ENCODE measurements at places on chromosomes 16 and 17.
A peak's percentile ranks its signal among the peaks of the same experiment; 100 is the strongest.

- peak; percentile 7 for DNase-seq
Measured at GRCh38 chr17:61015966-61016365, 338.3 kb downstream of the BCAS3 start.

DNA sequence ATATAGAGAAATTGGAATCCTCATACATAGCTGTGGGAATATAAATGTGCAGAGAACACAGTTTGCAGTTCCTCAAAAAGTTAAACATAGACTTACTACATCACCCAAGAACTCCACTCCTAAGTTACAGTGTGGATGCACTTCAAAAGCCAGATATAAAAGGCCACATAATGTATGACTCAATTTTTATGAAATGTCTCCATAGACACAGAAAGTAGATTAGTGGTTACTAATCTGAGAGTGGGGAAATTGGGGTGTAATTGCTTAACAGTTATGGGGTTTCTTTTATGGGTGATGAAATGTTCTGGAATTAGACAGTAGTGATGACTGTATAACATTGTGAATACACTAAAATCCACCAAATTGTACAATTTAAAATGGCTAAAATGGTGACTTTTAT, 60.9 kb downstream of the CACNG1 start:
- DNase-seq, result peak; percentile 52

- peak; percentile 51 for DNase-seq
Measured at GRCh38 chr16:80718480-80719220, 85.7 kb downstream of the CDYL2 start.

DNA sequence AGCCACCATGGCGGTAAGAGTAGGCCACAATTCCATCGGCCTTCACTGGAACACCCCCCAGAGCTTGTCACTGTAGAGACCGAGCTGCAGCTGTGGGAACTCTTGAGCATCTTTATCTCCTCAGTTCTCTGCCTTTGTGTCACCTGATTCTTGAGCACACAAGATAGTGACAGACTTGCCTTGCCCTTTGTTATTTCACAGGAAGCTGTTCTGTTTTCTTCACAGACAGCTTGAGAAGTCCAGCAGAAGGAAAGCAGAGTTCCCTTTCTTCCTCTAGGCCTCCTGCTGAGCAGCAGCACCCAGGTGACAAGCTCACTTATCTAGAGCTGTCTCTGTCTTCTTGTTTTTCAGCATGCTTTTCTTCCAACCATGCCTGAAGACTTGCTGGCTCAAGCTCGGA, 38.4 kb upstream of the ENDOV start:
- no peak for DNase-seq

GRCh38 chr17:65662196-65662595, 100.7 kb upstream of the AXIN2 start:
- DNase-seq, result peak; percentile 77

DNA sequence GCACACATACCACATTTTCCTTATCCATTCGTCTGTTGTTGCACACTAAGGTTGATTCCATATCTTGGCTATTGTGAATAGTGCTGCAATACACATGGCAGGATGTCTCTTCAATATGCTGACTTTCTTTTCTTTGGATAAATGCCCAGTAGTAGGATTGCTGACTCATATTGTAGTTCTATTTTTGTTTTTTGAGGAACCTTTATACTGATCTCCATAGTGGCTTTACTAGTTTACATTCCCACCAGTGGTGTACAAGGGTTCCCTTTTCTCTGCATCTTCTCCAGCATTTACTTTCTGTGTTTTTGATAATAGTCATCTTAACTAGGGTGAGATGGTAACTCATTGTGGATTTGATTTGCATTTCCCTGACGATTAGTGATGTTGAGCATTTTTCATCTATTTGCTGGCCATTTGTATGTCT, 118.1 kb downstream of the STXBP4 start:
- DNase-seq, result peak; percentile 87

DNA sequence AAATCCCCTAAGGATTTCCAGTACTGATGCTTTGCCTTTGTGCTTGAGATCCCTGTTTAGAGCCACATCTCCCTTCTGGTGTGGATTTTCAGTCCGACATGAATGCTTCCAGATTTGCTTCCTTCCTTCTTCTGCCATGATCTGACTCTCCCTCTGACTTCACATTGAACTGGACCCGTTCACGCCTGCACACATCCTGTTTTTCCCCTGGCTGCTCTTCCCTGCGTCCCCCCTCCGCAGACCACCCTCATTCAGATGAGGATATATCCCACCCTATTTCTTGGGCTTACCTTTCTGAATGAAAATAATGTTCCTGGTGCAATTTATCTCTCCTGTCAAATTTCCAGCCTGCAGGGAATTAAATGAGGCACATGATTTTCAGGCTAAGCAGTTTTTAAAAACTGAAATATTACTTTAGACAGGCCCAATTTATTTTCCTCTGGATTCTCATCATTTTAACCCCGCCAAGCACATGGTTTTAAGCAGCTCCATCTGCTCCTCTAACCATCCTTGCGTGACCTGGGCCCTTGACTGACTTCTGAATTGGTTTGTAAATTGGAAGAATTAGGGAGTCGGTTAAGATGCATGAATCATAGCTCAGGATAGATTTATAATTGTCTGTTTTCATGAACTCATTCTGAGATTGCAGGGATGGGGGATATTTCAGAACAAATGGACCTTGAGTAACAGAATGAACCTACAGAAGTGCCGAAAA, 59.2 kb downstream of the BMERB1 start:
- peak; percentile 90 for DNase-seq

DNA sequence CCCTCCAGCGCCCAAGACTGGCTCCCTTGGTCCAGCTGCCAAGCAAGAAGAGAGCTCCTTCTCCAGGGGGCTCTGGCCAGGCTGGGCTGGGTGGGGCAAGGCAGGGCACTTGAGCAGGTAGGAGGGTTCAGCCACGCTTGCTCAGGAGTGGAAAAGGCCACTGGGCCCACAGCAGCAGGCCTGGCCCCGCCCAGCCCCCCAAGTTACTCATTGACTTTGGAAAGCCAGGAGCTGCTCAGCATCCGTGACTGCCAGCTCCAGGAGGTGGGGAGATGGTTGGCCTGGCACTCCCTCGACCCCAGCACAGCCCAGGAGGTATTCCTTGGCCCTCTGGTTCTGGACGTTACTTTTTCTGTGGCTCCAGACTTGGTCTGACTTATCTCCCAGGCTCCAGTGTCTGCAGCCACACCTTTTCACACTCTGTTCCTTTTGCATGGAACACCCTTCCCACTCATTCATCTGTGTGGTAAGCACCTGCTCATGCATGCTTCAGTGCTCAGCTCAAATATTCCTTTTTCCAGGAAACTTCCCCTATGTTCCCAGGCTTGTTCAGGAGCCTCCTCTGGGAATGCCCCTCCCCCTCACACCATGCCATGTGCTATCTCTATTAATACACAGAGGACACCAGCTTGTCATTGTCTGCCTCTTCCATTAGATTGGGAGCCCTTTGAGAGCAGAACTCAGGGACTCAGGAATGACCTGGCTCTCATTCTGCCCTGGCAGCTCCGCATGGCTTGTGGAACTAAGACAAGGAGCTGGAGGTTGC, at the start of gene CDH16:
CDH16 (minus strand) TSS at position 83 of the 766 bp plus-strand sequence. CDS start 820 bp downstream, outside the sequence.
- no peak for DNase-seq

- peak; percentile 36 for DNase-seq
Measured at GRCh38 chr17:81909966-81910839, 996 bp downstream of the PCYT2 start.

GRCh38 chr17:67647482-67647881, 70.3 kb upstream of the NOL11 start:
- no peak for DNase-seq

DNA sequence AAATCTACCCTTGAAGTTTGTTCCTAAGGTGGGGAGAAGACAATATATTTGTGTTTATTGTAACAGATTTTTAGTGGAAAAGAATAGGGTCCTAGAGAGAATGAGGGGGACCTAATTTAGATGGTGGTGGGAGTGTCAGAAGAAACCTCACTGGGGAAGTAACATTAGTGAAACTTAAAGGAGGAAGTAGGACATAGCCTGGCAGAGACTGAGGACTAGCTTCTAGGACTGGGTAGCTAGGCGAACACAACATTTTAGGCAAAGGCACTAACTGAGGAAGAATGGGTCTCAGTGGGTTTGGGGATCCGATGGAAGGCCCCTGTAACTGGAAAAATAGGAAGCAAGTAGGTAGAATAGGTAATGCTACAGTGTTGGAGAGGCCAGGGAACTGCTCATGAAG, 4.2 kb upstream of the ARL2BP start:
- DNase-seq, result no peak

GRCh38 chr16:66920924-66921680, 2.4 kb upstream of the CDH16 start:
- no peak for DNase-seq

DNA sequence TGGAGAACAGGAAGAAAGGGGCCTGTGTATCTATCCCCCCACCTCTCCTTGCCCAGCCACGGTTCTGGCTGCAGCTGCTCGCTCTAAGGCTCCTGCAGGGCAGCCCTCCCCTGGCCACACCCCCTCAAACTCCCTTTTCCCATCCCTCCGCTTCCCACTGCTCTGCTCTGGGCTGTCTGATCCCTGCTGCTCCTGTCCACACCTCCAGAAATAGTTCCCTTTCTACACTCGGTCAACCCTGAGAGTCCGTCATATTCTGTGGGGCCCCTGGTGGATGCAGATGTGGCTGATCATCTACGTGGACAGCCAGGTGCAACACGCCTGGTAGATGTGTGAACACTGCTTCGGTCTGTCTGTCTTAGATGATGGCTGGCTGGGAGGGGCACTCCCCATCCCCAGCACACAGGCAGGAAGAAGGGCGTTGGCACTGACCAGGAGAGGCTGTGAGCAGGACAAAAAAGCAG, 19.3 kb upstream of the KRT19 start:
- no peak for DNase-seq

DNA sequence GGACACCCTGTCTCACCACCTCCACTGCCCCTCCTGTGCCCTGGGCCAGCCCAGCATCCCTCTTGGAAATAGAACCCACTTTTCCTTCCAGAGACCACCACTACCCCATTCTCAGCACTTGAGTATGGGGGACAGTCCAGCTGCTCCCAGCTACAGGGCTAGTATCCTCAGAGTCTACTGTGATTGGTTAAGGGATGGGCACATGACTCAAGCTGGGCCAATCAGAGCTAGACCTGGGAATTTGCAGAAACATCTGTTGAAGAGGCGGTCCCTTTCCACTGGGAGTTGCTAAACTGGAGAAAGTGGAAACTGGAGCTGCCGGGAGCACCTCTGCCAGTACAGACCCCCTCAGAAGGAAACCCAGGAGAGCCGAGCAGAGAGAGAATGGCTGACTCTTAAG, 156.6 kb downstream of the GSG1L start:
- DNase-seq, result no peak

GRCh38 chr17:63995626-63996025, 2.5 kb upstream of the PRR29 start:
- DNase-seq, result no peak

DNA sequence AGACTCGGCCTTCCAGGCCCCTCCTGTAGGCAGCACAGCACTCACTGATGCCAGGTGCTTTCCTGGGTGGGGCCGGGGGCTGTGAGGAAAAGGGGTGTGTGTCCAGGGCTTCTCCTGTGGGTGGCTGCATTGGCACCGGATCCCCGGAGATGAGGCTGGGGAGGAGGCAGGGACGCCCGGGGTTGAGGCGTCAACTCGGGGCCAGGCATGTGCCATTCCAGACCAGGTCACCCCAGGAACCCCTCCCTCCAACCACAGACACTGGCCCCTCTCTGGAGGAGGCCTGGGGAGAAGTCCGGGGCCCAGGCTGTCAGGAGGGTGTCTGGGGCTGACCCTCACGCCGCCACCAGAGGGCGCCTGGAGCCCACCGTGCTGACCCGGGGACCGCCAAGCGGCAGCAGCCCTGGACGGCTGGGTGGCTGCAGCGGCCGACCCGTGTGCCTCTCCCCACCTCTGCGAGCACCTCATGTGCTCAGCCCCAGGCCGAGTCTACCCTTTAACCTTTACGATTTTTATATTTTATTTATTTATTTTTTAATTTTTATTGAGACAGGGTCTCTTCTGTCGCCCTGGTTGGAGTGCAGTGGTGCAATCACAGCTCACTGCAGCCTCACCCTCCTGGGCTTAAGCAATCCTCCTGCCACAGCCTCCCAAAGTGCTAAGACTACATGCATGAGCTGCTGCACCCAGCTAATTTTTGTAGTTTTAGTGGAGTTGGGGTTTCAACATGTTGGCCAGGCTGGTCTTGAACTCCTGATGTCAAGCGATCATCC, 3.2 kb upstream of the METRN start:
- peak; percentile 73 for DNase-seq

- no peak for DNase-seq
Measured at GRCh38 chr16:89962754-89963498, 14.4 kb downstream of the DEF8 start.

GRCh38 chr17:15431196-15431595, 36.2 kb downstream of the CDRT4 start:
- DNase-seq, result no peak

DNA sequence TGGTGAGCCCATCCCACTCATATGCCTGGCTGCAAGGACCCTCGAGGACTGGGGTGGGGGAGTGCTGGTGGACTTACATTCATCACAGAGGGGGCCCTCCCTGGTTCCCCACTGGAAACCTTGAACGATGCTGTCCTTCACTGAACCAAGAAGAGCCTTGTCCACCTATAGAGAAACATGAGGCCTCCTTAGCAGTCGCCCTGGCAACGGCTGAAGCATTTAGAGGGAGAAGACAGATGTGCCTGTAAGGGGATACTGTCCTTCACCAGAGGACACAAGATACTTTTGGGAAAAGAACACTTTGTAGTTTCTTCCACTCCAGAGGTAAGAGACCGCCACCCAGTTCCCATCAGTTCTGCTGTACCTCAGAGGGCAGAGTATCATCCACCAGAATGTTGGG, 6.5 kb downstream of the HIGD1B start:
- no peak for DNase-seq

- DNase-seq, result no peak
Measured at GRCh38 chr16:35398180-35398579, 1938.8 kb downstream of the TP53TG3F start.

GRCh38 chr17:8965394-8966168, at the start of gene PIK3R5:
Gene PIK3R5, minus strand, starts transcription at chr17:8965707. Its CDS starts 54,213 bp downstream, at chr17:8911494.
- no peak for DNase-seq

- no peak for DNase-seq
Measured at GRCh38 chr16:75102595-75102994, 14.0 kb downstream of the LDHD start.

DNA sequence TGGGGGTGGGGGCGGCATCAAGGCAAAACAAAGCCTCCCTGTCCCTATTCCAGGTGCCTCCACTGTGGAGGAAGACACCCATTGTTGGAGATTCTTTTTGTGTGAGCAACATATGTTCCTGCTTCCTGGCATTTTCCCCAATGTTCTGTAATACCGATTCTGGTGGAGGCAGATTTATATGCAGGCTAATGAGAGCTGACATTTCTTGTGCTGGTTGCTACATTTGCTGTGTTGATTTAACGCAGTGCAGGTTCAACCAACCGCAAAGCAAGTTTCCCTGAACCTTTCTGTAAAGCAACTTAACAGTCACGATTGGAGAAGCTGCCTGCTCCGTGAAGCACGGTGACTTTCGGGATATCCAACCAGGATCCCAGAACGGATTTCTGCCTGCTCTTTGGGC, 260.5 kb downstream of the CBLN1 start:
- DNase-seq, result peak; percentile 83

GRCh38 chr17:66667491-66668030, 167.4 kb upstream of the CACNG5 start:
- DNase-seq, result no peak

DNA sequence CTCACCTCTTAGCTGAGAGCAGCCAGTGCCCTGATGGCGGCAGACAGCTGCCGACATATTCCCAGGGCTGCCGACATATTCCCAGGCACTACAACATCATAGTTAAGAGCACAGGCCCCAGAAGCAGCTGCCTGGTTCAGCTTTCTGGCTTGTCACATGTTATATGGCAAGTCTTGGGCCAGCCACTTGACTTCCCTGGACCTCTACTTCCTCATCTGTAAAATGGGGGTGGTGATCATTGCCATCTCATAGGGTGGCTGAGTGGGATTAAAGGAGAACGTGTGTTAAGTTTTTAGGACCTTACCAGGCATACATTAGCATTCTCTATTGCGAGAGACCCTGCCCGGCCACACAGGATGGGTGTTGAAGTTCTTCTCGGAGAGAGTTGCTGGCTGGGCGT, 19.1 kb downstream of the CDIPT start:
- no peak for DNase-seq

Measured in EH (cell line).